ENCODE measurements at places on chromosomes 6 and 20.
A peak's percentile ranks its signal among the peaks of the same experiment; 100 is the strongest.

DNA sequence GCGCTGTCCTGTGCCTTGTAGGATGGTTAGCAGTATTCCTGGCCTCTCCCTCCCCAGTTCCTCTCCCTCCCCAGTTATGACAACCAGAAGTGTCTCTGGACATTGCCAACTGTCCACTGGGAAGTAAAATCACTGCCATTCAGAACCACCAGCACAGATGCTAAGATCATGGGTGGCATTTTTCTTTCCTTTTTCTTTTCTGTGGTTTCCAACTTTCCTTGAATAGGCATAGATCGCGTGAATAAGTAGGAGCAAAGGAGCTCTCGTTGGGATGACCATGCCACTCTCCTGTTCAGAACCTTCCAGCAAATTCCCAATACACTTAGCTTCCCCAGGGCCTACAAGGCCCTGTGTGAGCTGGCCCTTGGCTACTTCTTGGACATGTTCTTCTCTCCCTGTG, 59.0 kb downstream of the EYA2 start:
- no peak for DNase-seq

- DNase-seq = no peak
These were observed 33.2 kb upstream of the SULF2 start for GRCh38 chr20:47818466-47818865.

DNA sequence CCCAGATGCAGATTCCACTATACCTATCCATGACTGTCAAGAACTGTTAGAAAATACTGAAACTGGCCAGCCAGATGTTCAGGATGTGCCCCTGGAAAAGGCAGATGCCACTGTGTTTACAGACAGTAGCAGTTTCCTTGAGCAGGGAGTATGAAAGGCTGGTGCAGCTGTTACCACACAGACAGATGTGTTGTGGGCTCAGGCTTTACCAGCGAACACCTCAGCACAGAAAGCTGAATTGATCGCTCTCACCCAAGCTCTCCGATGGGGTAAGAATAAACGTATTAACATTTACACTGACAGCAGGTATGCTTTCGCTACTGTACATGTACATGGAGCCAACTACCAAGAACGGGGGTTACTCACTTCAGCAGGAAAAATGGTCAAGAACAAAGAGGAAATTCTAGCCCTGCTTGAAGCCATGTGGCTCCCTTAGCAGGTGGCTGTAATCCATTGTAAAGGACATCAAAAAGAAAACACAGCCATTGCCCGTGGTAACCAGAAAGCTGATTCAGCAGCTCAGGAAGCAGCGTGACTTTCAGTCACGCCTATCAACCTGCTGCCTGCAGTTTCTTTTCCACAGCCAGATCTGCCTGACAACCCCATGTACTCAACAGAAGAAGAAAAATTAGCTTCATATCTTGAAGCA, 459.7 kb upstream of the HTR1E start:
- DNase-seq = peak; percentile 11

- DNase-seq = no peak
These were observed 16.8 kb downstream of the LINC00237 start for GRCh38 chr20:21089391-21089790.

DNA sequence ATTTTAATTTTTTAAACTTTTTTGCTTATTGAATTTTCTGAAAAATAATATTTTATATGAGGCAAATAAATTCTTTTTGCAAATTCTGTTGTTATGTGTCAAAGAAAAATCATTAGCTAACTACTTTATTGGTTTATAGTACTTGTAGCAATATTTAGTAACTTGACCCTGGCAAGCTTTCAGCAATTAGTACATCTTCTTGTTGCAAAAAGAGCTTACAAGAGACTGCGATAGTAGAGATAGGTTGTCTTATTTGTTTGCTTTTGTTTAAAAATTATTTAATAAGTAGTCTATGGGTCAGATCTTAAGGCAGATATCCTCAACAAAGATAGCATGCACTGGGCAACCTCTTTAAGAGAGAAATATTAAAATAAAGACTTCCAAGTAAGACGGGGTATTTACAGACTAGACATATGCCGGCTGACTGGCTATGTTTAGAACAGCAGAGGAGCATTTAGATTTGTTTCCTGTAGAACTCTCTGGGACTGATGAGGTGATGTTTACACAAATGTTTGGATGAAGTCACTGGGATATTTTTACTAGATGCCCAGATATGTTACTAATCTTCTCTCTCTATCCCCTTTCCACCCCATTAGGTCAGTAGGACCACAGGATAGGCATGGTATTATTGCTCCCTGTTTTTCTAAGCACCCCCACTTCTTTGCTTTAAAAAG, 25.0 kb downstream of the VGLL2 start:
- no peak for DNase-seq

DNA sequence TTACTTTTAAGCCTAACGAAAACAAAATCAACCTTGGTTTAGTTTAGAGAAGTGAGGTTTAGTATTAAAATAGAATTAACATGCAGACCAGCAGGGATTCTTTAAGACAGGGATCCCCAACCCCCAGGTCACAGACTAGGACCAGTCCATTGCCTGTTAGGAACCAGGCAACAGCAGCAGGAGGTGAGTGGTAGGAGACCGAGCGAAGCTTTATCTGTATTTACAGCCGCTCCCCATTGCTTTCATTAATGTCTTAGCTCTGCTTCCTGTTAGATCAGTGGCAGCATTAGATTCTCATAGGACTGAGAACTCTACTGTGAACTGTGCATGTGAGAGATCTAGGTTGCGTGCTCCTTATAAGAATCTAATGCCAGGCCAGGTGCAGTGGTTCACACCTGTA, 225.9 kb downstream of the NKAIN2 start:
- no peak for DNase-seq
